ENCODE measurements at places on chromosomes 16 and 17.

DNA sequence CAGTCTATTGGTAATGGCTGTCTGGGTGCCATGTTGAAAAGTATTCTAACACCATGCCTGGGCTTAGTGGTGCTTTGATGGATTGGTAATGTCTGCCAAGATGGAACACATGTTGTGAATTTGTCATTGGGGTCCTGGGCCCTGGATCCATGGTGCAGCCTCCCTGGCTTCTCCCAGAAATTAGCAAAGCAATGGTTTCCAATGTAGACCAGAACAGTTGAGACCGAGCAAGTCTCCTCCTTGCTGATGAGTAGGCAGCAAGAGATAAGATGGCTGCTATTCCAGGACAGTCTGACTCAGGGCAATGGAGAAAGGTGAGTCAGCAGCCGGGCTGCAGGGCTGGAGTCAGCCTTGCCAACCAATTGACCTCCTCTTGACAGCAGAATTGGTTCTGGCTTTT is 30.8 kb downstream of the GPR139 start:
- no peak for DNase-seq

GRCh38 chr16:80652441-80652840 is 111.6 kb downstream of the DYNLRB2 start:
- DNase-seq = no peak

DNA sequence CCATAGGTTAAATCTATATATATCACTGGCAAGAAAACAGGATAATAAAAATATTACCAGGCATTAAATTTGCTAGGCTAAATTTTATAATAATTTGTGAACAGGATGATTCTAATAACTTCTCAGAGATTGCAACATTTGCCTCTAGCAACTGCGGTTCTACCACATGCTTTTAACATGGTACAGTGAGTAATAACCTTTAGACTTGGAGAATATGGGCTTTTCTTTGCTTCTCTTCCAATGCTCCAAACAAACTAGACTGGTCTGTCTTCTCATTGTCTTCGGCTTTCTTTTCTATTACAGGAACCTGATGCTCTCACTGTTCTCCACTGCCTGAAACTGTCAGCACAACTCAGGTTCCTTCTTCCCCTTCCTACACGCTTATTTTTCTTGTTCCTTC is 80.6 kb downstream of the CA4 start:
- DNase-seq = no peak

DNA sequence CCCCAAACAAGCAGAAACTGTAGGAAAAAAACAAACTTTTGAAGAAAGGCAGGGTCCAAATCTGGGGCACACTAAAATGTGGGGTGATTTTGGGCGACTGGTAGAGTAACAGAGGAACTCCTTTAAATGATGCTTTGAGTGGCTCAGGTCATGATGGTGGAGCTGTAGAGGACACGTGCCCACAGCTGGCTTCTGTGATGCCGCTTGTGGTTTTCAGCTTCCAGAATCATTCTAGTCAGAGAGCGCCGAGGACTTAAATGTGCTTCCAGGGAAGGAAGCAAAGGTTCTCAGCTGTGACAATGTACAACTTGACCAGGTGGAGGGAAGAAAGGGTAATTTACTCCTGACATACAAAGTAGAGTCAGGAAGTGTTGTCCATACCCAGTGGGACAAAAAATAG is 162.4 kb downstream of the LGALS9B start:
- DNase-seq = no peak

DNA sequence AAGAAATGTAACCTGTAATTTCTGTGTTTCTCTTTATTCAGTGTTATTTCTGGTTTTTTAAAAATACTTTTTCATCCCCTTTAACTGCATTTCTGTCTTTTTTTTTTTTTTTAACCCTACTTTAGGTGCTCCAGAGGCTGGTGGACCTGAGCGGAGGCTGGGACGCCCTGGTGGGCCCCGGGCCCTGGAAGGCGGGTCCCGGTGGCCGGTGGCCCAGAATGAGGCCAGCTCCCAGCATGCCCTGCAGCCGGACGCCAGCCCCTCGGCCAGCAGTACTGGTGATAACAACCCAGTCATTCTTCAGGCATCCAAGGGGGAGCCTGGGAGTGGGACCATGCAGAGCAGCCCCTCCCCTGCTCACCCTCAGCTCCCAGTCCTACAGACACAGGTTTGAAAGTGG is 1.5 kb downstream of the SRCAP start:
- DNase-seq = no peak

- no peak for DNase-seq
Observed at GRCh38 chr17:60154616-60155426, 5.0 kb downstream of the CA4 start.

GRCh38 chr17:68605914-68606313 is 4.7 kb upstream of the FAM20A start:
- no peak for DNase-seq

- DNase-seq = no peak
Observed at GRCh38 chr17:42784811-42785592, 4.6 kb downstream of the WNK4 start.

DNA sequence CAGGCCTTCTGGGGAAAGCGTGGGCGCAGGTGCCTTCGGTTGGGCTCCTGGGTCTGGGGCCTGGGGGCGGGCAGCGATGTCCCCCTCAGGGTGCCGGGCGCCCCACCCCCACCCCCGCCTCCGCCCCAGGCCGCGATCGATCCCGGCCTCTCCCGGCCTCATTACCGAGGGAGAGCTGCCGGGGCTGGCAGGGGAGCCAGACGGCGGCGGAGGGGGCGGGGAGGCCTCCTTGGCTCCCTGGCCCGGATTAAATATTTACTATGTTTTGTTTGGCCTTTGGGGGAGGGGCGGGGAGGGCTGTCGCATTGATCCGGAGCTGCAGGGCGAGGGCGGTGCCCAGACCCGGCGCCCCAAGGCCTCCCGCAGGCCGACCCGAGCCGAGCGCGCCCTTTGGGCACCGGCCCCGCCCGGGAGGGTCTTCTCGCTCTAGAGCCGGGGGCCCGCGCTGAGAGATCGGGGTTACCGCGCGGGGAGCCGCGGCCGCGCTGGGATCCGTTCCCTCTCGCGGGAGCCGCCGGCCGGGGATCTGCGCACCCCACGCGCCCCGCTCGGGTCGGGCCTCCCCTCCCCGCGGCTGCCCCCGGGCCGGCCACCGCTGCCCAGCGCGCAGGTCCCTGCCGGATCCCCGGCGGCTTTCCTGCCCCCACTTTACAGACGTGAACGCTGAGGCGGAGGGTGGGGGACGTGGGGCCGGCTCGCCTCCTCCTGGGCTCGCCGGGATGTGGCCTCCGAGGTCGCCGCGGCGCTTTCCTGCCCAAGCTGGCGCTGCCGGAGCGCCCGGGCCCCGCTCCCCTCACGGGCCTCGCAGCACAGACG is 27.0 kb downstream of the RTN4RL1 start:
- DNase-seq = no peak

DNA sequence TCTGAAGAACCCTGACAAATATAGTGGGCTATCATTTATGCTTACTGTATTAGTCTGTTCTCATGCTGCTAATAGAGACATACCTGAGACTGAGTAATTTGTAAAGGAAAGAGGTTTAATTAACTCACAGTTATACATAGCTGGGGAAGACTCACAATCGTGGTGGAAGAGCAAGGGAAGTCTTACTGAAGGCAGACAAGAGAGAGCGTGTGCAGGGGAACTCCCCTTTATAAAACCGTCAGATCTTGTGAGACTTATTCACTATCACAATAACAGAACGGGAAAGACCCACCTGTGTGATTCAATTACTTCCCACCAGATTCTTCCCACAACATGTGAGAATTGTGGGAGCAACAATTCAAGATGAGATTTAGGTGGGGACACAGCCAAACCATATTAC is 526.8 kb upstream of the GOT2 start:
- no peak for DNase-seq

GRCh38 chr17:48915459-48916282 is 7.5 kb downstream of the UBE2Z start:
- DNase-seq = no peak

- peak; percentile 45 for DNase-seq
Observed at GRCh38 chr17:32111141-32111771, 31.0 kb upstream of the RHOT1 start.

DNA sequence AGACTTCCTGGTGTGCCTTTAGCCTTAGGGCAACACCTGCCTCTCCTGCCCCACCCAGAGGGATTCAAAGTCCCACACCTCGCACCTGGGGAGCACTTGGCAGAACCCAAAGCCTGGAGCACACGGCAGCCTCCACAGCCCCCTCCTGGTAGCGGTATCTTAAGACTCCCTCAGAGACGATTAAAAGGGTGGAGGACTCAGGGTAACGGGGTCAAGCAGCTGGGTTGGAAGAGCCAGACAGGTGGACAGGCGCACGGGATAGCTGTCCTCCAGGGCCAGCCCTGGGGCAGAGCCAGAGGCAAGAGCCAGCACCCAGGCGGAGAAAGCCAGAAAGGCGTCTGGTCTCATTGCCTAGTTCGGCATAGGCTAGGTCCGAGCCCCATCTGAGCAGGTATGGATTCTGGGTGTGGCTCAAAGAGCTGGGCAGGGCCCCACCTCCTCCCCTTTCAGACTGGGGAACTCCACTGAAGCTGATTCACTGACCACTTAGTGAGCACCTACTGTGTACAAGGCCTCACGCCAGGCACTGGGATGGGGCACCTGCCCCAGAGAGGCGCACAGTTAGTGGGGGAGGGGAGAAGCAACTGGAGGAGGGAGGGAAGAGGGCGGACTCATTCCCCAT is 55.0 kb upstream of the MEAK7 start:
- DNase-seq = no peak

- DNase-seq = no peak
Observed at GRCh38 chr17:18141210-18141803, 32.8 kb downstream of the MYO15A start.

GRCh38 chr17:39400547-39401411 is 647 bp downstream of the FBXL20 start:
- DNase-seq = peak; percentile 4

DNA sequence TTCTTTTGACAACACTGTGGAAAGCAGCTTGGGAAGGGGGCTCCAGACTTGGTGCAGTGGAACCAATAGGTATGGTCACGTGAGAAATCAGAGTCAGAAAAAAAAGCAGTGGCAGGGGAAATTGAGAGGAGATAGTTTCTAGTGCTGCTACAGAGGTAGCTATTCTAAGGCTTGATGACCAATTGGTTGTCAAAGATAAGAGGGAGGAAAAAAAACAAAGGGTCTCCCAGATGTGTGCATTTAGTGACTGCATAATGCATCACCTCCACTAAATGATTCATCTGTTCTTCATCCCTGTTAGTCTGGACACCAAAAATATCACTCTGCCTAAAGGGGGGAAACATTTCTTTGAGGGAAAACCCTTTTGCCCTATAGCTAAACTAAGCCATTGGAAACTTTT is 56.5 kb downstream of the PIGL start:
- DNase-seq = no peak

DNA sequence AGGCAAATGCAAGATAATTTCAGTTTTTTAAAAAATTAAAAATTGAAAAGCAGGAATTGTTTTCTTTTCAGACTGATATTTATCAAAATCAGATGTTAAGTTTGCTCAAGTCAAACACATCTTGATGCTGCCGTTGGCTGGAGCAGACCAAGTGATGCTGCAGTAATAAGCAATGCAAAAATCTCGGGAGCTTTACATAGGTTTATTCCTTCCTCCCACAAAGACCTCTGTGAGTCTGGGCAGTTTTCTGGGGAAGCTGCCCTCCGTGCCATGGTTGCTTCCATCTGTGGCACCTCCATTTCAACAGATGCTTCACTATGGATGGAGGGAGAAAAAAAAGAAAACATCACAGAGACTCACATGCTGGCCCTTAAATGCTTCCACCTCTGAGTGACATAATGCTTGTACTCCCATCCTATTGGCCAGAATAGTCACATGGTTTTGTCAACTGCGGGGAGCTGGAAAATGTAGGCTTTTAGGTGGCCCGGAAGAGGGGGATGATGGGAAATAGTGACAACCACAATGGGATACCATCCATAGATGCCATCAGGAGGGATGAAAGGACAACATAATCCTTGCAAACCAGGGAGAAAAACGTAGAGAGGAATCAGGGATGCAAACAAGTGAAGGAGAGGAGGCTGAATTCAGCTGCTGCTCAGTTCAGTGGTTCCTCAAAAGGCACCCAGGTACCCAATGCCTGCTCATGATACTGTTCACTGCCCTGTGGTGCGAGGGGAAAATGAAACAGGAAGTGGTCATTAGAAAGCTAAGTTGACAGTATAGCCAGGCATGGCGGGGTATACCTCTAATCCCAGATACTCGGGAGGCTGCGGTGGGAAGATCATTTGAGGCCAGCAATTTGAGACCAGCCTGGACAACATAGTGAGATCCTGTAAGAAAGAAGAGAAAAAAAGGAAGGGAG is 13.5 kb upstream of the ERCC4 start:
- no peak for DNase-seq

- no peak for DNase-seq
Observed at GRCh38 chr17:31490019-31490650, 98.7 kb downstream of the RAB11FIP4 start.

- no peak for DNase-seq
Observed at GRCh38 chr17:7709031-7709430, 4.0 kb downstream of the EFNB3 start.

- no peak for DNase-seq
Observed at GRCh38 chr16:87895641-87896141, 26.4 kb upstream of the SLC7A5 start.

DNA sequence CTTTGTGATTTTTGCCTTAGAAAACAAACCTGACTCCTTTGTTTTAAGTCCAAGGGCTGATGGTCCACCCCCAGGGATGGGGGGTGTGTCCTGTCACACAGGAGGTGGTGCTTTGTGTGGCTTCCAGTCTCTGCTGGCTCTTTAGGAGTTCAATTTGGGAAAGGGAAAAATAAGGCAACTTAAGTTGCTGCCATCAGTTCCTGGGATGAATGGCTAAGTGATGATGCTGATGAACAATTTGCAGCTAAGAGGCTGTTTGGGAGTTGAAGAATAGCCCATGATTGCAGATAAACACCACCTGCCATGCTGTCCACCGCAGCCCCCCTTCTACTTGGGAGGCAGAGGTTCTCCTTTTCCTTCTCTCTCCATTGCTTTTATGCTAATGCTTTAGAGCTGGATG is 40.2 kb downstream of the ARL4D start:
- DNase-seq = no peak

All from NCI-H774 (cell line).